ENCODE measurements at places on chromosomes 7 and 10. TPM values are rescaled to one million over a fixed set of nuclear protein-coding genes. Genes with fewer than 3 reads are reported as not detected.

Gene UFSP1
- 1.9 TPM for total RNA-seq

Gene WDFY4
- 2.5 TPM for total RNA-seq

Gene PDE1C
- 198 TPM for total RNA-seq

Gene TAF6
- total RNA-seq: 29.3 TPM

DNA sequence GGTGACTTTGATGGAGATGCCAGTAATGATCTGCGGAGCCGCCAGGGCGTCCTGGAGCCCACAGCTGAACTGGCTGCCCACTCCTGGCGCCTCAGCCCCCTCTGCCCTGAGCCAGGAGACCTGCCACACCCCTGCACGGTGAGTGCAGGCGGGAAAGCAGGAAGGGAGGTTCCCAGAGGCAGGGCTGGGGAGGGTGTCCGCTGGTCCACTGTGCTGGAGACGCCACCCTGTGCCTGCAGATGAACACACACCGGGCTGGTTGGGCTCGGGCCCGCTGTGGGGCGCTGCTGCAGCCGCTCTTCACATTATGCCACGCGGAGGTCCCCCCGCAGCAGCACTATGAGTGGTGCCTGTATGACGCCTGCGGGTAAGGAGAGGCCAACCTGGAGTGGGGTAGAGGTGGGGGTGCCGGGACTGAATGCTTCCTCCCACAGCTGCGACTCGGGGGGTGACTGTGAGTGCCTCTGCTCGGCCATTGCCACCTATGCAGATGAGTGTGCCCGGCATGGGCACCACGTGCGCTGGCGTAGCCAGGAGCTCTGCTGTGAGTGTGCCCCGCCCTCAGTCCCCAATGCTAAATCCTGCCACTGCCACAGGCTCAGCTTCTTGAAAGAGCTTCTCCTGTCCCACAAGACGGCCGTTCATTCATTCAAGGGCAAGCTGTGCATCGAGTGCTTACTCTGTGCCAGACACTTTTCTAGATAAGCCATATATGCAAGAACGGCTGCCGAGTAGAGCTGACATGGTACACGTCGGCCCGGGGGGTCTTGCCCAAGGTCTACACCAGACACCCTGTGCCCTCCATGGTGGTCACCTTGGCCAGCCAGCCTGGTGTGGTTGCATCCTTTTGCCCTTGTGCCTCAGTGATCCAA, 14.3 kb upstream of the ZNF467 start:
- no peak for DNase-seq

Measured in Right ventricle myocardium inferior (tissue), 1 donor.